NCI-H146 (cell line): ENCODE measurements at places on chromosomes 12 and 14.
A peak's percentile ranks its signal among the peaks of the same experiment; 100 is the strongest.

DNA sequence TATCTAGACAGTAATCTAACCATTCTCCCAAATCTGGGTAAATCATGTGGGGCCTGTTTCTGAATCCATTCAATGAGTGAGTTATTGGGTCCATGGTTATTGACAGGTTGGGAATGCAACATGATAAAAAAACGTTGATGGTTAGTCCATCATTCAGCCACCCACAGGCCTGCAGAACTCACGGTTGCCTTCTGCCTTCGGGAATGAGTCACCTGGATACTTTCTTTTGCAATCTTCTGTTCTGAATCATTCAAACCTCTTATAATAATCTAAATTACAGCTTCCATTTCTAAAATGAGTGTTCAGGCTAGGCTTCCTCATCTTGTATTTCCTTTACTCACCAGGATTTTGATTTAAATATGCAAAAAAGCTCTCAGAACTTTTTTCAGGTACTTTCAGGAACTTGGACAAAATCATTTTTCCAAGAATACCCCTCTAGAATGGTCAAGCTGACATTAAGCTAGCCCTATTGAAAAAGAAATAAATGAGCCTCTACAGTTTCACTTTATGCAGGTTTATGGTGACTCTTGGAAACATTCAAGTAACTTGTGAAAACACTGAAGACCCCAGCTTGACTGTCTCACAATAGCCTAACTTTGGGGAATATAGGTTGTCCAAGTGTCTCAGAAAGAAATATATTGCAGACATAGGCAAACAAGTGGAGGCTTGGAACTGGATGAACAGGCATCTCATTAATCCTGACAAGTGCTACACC lies 94.4 kb downstream of the KCNK10 start:
- DNase-seq = no peak

- DNase-seq = no peak
Measured at GRCh38 chr14:94643316-94644101, 31.3 kb downstream of the SERPINA3 start.

GRCh38 chr14:70622111-70622712 lies 19.5 kb upstream of the TTC9 start:
- peak; percentile 43 for DNase-seq

- DNase-seq = no peak
Measured at GRCh38 chr12:52527121-52527800, 7.1 kb upstream of the KRT5 start.

DNA sequence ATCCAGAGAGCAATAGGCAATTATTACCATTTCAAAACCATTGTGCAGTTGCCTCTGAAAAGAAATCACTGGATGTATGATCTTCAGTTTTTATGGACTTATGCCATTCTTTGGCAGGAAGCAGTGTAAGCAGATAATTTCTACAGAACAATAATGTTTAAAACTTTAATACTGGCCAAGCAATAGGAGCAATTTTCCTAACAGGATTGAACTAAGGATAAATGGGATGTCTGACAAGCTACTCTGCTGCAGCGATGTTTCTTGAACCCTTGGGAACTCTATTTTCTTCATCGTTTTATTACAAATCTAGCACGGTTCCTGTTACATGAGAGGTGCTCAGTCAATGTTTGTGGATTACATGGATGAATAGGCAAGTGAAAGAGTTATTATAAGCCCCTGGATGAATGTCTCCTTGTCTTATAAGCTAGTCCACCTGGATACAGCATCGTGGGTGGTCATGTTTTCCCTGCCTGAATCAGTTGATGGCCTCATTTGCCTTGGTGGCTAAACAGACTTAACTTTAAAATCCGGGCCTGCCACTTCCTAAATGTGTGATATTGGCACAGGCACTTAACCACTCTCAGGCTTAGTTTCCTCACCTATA lies 68.2 kb upstream of the MDM1 start:
- DNase-seq = peak; percentile 90

GRCh38 chr12:91380631-91381030 lies 198.0 kb upstream of the DCN start:
- DNase-seq = no peak
